Coronary artery (tissue), 2 donors: ENCODE measurements at places on chromosomes 7 and 10.

GRCh38 chr10:44756216-44756615, 154.9 kb upstream of the TMEM72 start:
- no peak for DNase-seq

- no peak for DNase-seq
Measured at GRCh38 chr10:94115725-94116124, 122.0 kb downstream of the PLCE1 start.

- DNase-seq = no peak
Measured at GRCh38 chr10:12602521-12602920, 253.2 kb downstream of the CAMK1D start.

DNA sequence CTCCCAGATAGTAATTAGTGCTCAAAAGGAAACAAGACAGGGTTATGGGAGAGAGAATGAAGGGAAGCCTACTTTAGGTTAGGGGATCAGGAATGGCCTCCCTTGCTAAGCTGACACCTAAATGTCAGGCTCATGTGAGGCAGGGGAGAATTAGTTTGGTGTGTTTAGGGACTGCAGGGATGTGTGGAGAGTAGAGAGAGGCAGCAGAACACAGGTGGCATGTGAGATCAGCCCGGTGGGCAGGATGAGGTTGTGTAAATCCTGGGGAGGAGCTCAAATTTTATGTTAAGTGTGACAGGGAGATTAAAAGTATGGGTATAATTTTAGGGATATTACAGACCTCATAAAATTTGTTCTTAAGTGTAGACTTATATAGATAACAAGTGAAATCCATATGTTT, 56.2 kb upstream of the ZNF438 start:
- no peak for DNase-seq

DNA sequence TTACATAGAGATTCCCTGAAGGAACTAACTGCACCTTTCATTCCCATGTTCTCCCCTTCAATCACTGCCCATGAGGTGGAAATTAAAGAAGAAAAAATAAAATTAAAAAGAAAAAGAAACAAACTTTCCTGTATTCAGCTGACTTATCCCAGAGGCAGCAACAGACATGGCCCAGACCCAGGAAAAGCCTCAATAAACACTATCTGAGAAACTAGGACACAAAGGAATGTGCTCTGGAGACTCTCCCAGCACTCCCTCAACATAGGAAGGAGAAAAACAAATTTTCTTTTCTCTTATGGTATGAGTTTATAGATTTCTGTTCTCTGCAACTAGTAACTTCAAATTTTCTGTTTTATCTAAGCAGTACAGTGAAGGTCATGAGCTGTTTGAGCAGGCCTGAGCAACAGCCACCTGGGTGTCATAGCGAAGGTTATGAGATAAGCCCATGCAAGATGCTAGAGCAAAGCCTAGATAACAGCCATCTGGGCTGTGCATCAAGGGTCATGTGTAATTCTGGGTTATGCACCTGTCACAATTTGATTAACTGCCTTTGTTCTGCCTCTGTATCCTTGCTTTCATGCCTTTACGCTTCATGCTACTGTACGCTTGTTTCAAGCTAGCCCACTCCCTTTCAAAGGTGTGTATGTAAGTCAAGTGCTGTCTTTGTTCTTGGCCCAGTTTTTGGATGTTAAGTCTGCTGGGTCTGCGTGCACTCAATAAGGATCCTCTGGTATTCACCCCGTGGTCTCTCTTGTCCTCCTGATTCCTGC, 11.0 kb upstream of the OR6B1 start:
- DNase-seq = no peak

GRCh38 chr7:73702226-73702625, 17.2 kb downstream of the STX1A start:
- DNase-seq = no peak

- DNase-seq = no peak
Measured at GRCh38 chr7:117158941-117159697, 163.7 kb downstream of the WNT2 start.

- DNase-seq = no peak
Measured at GRCh38 chr7:97819161-97819560, 53.0 kb downstream of the ASNS start.
